ENCODE measurements at places on chromosomes 11 and 22. TPM values are rescaled to one million over a fixed set of nuclear protein-coding genes. Genes with fewer than 3 reads are reported as not detected.

CABP4 gene
- total RNA-seq = not detected

GLB1L3 gene
- not detected for total RNA-seq

C22orf31 gene
- 0.14 TPM for total RNA-seq

SCGB1C1 gene
- not detected for total RNA-seq

DBX1 gene
- not detected for total RNA-seq

SLC17A6 gene
- not detected for total RNA-seq

SELENOO gene
- 19.9 TPM for total RNA-seq

ACRV1 gene
- not detected for total RNA-seq

GVQW3 gene
- total RNA-seq = 1.5 TPM

OR5I1 gene
- not detected for total RNA-seq

SH3BP1 gene
- 5.7 TPM for total RNA-seq

PKNOX2 gene
- 0.92 TPM for total RNA-seq

CBLIF gene
- not detected for total RNA-seq

KREMEN1 gene
- total RNA-seq = 15.4 TPM

ALX4 gene
- total RNA-seq = under 0.01 TPM

C11orf86 gene
- total RNA-seq = 0.28 TPM

MLC1 gene
- 0.65 TPM for total RNA-seq

MYBPC3 gene
- not detected for total RNA-seq

ROBO4 gene
- total RNA-seq = 0.46 TPM

MRPL17 gene
- 54.6 TPM for total RNA-seq

ADAMTS8 gene
- 0.28 TPM for total RNA-seq

PRCP gene
- total RNA-seq = 43.1 TPM

C11orf65 gene
- total RNA-seq = 0.83 TPM

PIK3C2A gene
- total RNA-seq = 44.2 TPM

ANGPTL5 gene
- total RNA-seq = under 0.01 TPM

Data from smooth muscle cell of bladder (primary cell).